Hindlimb muscle (tissue), 1 donor: ENCODE measurements at places on chromosomes 4 and X. TPM values are rescaled to one million over a fixed set of nuclear protein-coding genes. Genes with fewer than 3 reads are reported as not detected.

GRCh38 chr4:101977076-101977475 lies 186.5 kb downstream of the BANK1 start:
- peak; percentile 54 for DNase-seq

GRCh38 chr4:123666486-123666885 lies 269.9 kb downstream of the SPRY1 start:
- DNase-seq = no peak

The SLITRK2 gene
- polyA plus RNA-seq = 0.49 TPM

The SPIN4 gene
- polyA plus RNA-seq = 11.3 TPM

The RS1 gene
- polyA plus RNA-seq = 0.06 TPM
